ENCODE measurements at places on chromosomes 2 and 18.

GRCh38 chr2:27720004-27720551 is 51.4 kb upstream of the MRPL33 start:
- DNase-seq = peak; percentile 43

DNA sequence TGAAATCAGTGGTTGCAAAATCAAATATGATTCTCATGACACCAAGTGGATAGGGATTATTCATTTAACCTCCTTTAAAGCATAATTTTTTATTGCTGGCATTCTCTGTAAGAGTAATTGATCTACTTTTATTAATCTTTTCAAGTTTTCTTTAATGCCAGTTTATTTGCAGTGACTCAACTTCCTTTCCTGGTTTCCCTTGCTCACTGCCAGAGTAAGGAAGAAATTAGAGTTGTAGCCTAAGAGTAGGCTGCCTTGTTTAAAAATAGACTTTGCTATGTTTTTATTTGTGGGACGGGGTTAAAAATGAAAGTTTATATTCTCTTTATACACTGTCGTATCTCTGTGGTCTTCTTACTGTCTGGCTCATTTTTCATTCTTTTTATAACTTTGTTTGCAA is 148.6 kb downstream of the WDR7 start:
- DNase-seq = no peak

- DNase-seq = no peak
These were observed 283.4 kb downstream of the MTX2 start for GRCh38 chr2:176552501-176553135.

- no peak for DNase-seq
These were observed 11.4 kb upstream of the CNDP1 start for GRCh38 chr18:74522635-74523548.

GRCh38 chr2:8729939-8730338 is 48.1 kb downstream of the ID2 start:
- DNase-seq = no peak

DNA sequence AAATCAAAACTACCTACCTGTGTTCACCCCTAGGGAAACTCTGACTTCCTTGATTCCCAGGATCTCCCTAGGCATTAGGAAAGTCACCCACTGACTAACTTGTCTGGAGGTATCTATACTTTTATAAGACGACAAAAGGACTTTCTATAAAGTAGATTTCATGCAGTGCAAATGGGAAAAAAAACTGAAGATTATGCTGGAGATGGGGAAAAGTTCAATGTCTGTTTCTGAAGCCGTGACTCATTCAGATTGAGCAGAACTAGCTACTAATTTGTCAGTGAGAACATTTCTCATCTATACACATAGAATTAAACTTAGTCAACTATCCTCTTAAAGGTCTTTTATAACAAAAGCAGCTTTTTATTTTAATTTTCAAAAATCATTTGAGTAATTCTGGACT is 6.0 kb downstream of the SEPTIN10 start:
- DNase-seq = no peak

DNA sequence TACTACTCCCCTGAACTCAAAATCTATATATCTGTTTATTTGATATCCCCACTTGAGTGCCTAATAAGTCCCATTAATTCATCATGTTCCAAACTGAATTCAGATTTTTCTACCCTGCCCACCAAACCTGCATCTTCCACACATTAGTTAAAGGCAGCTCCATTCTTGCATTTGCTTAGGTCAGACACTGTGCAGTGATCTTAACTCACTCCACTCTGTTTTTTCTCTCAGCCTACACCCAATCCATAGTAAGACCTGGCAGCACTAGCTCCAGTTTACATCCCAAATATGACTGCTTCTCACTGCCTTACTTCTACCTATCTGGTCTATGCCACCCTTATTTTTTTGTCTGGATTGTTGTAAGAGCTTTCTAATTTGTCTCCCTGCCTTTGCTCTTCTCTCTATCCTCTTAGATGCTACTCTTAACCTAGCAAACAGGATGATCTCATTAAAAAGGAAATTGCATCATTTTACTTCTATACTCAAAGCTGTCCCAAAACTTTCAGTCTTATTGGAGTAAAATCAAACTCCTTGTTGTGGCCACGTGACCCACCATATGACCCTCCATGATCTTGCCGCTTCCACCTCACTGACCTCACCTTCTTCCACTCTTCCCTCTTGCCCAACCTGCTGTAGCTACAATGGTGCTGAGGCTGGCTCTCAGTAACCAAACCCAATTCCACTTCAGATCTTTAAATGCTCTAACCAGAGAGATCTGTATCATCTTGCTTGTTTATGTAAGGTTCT is 274.9 kb upstream of the FANCL start:
- DNase-seq = no peak

- no peak for DNase-seq
These were observed 102.2 kb upstream of the MSH2 start for GRCh38 chr2:47300609-47301276.

GRCh38 chr2:184581391-184581790 is 16.9 kb upstream of the ZNF804A start:
- DNase-seq = no peak

DNA sequence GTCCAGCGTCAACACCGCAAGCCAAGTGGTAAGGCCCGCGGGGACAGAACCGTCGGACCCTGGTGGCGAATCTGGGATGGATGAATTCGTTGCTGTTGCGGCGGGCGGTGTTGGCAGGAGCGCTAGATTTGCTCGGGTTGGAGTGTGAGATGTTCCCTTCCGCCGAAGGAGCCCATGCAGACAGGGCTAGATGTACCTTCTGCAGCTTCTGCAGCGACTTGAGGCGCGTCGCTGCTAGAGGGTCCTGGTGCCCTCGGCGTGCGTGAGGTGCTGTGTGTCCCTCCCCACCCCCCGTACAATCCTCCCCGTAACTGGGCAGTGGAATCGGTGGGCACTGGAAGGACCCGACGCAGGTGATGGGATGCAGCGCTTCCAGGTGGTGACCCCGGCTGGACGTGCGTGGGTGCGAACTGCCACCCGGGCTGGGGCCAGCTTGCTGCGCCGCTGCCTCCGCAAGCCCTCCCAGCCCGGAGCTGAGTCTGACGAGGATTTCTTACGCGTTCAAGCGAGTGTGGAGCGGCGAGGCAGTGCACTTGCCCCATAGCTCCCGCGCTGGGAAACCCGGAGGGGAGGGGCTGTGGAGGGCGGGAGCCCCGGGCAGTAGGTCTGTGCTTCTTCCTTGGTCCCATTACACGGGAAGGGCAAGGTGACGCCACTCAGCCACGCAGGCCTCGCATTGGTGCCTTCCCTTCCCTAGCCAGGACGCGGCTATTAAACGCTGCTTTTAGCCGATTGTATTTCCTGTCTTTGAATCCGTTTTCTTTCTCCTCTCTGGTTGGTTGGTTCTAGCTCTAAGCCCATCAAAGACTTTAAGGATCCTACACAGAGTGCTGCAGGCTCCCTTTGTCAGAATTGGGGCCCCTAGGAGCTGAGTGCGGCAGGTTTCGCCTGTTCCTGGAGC is 34.2 kb downstream of the CHRNA1 start:
- DNase-seq = no peak

GRCh38 chr2:131034122-131035051 is 58.9 kb downstream of the FAM168B start:
- DNase-seq = no peak

DNA sequence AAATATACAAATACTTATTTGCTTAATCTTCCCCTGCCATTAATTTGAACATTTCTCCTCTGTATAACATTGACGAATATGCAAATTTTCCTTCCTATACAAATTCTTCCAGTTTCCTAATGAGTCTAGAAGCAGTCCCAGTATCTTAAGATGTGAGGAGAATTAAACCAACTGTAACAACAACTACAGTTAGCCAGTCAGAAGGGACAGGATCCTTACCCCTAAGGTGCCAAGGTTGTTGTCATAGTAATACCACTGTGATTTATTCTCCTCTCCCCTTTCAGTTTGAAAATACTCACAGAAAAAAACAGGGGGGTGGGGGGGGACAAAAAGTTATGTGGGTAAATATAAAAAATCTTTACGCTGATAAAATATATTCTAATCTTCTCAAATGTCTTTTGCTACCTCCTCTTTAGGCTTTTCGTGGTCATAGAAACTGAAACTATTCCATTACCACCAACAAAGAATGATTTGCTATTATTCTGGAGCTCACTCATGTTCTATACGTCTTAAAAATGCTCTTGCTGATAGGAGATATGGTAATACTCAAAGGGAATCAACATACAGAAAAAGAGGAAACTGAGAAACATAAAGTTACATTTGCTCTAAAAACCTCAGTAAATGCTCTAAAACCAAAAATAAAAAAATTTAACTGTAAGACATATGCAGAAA is 107.6 kb downstream of the MEMO1 start:
- no peak for DNase-seq

- DNase-seq = no peak
These were observed 5.1 kb downstream of the FECH start for GRCh38 chr18:57581301-57581934.

- no peak for DNase-seq
These were observed 1.6 kb upstream of the RHOB start for GRCh38 chr2:20444993-20445910.

DNA sequence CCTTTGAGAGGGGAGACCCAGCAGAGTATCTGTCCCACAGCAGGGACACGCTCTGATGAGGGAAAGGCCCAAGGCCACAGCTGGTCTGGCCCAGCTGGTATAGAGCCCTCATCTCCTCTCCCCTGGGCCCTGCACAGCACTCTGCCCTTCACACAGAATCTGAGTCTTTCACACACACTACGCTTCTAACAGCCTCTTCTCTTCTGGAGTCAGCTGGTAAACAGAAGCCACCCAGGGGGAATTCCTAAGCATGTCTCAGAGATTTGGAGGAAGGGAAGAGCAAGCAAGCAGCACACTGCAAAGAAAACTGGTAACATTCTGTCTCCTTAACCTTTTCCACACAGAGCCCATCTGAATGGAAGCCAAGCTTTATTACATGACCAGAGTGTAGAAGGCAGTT is 121.1 kb upstream of the ACAA2 start:
- no peak for DNase-seq

DNA sequence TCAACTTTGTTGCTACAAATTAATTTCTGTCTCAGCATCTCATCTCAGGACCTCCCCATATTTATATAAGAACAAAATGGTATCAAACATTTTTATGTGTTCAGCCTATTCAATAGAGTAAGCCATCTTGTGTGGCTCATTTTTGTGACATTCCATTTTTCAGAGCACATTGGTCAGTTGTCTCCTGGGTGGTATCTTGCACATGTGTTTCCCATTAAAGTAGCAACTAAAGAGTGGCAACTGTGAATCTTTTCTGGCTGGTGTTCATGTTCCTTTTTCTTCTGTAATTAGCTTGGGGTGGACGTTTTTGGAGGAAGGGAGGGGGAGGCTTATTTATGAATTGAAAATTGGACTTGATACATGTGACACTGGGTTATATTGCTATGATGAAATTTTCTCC is 45.4 kb upstream of the EFEMP1 start:
- DNase-seq = no peak

- no peak for DNase-seq
These were observed 988.2 kb upstream of the CDH2 start for GRCh38 chr18:29164993-29165599.

DNA sequence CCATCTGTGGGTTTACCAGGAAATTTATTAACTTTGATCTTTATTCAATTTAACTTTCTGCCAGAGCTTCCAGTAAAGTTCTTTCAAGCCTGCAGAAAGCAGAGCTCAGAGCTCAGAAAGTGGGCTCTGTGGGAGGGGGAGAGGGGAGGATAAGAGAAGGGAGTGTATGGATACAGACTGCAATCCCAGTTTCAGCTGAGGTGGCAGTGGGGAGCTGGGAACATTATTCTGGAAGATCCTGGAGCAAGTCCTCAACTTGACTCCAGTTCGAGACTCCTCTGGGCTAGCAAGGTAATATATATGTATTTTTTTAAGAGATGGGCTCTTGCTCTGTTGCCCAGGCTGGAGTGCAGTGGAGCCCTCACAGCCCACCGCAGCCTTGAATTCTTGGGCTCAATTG is 108.9 kb upstream of the NABP1 start:
- DNase-seq = no peak

DNA sequence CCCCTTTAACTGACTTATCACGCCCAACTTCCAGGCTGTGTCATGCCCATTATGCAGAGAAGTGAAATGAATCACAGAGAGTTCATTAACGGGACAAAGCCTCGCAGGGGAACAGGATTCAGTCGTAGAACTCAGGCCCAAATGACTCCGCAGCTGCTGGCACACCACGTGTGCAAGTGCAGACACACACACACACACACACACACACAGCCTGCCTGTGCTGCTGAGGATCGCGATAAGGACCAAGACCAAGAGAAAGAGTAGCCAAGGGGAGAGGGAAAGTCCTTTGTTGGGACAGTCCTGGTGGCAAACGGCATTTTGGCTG is 90.0 kb upstream of the TAF1B start:
- no peak for DNase-seq

- no peak for DNase-seq
These were observed at the start of gene ADD2 for GRCh38 chr2:70767699-70768589. Gene ADD2 (minus strand): TSS chr2:70768200. CDS start chr2:70706408, 61,792 bp downstream.

GRCh38 chr2:126978333-126978732 is 79.6 kb downstream of the TEX51 start:
- DNase-seq = no peak

DNA sequence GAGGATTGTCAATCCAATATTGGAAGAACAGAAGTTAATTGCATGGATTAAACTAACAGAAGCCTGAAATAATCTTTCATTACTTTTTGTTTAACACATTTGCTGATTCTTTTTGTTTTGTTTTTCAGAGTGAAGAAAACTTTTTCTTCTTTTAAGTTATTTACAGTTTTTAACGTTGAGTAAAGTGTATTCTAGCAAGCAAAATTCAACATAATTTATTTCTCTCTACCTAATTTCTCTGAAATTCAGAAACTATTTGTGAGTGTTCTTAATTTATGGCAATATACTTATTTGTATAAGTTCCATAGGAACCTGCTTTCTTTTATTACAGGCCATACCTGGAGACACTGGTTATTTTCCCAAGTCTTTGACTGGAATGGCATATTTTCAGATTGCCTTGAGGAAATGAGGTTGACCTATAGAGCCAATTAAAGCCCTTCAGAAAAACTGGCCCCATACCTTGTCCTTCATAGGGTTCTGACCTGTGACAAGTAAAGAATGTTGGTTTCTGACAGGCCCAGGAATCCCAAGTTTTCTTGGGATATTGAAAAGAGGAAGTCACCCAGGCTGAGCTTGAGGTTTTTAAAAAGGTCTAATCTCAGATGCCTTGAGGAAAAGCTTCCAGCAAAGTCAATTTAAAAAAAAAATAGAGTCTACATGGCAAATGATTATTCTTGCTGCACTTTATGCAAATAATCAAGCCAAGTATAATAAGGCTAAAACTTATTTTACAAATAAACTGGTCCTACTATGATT is 26.8 kb upstream of the LIPG start:
- no peak for DNase-seq

DNA sequence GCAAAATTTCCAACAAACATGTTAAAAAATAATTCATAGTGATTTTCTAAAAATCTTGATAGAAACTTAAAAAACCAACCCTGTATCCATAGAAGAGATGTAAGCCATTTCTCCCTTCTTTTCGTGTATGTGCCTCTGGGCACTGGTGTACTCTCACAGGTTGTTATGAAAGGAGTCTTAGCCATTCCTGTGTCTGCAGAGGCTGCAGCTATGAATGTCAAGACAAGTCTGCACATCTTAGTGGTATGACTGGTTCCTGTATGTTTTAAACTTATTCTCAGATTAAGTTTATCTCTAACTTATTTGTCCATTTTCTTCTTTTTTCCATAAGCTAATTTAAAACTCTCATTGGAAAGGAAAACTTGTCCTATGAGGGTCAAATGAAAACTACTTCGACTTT is 84.0 kb downstream of the DPP4 start:
- DNase-seq = no peak

Data from activated gamma-delta T cell treated with anti-CD3 and anti-CD28 coated beads, Interleukin-2, amount 50 U/mL, for 16 hours (primary cell).